ENCODE measurements at places on chromosomes 4 and X.

GRCh38 chr4:102687373-102687981 is 73.3 kb downstream of the MANBA start:
- no peak for DNase-seq

DNA sequence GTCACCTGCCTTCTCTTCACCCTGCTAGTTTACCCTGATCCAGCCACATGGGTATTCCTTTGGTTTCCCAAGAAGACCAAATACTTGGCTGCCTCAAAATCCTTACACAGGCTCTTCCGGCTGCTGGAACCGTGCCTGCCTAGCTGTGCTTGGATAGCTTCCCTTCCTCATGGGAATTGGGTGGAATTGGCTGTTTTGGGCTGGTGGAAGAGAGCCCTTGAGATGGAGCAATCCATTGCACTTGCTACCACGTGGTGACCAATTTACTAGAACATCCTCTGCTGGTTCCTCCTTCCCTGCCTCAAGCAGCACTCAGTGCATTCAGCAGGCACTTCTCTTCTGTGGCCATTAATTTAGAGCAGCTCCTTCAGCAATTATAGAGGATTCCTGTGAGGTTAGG is 119.3 kb upstream of the AP1S2 start:
- peak; percentile 13 for DNase-seq

DNA sequence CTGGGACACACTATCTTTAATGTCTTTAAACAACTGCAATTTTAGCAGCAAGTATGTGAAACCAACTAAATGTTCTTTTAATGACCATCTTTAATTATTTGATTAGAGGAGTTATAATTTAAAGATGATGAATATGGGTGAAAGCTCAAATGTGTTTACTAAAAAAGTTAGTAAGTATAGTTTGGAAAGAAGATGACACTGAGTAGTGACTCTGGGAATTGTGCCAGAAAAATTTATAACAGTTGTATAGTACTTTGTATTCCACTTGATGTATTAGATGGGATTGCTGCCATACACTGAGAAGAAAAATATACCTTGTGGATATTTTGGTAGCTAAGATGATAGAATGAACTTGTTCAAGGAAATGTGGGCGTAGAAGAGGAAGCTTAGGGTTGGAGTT is 19.5 kb upstream of the PACRGL start:
- no peak for DNase-seq

DNA sequence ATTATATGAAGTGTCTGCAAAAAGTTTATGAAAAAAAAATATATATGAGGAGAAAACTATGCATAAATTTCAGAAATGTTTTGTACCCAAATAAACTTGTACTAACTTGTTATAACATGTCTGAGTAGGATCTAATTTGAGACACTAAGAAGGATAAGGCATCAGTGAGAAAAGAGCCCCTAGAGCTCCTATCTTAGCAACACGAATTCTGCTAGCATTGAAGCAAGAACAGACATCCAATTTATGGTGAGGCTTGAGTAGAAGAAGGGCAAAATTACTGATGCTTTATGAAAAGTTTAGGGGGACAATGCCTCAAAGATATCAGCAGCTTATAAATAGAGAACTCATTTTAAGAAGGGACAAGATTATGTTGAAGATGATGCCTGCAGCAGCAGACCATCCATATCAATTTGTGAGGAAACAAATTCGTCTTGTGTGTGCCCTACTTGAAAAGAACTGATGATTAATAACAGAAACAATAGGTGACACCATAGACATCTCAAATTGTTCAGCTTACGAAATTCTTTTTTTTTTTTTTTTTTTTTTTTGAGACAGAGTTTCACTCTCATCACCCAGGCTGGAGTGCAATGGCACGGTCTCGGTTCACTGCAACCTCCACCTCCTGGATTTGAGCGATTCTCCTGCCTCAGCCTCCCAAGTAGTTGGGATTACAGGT is 35.7 kb upstream of the ADAM29 start:
- DNase-seq: no peak

- no peak for DNase-seq
Measured at GRCh38 chr4:59553721-59554091, 1646.4 kb upstream of the ADGRL3 start.

DNA sequence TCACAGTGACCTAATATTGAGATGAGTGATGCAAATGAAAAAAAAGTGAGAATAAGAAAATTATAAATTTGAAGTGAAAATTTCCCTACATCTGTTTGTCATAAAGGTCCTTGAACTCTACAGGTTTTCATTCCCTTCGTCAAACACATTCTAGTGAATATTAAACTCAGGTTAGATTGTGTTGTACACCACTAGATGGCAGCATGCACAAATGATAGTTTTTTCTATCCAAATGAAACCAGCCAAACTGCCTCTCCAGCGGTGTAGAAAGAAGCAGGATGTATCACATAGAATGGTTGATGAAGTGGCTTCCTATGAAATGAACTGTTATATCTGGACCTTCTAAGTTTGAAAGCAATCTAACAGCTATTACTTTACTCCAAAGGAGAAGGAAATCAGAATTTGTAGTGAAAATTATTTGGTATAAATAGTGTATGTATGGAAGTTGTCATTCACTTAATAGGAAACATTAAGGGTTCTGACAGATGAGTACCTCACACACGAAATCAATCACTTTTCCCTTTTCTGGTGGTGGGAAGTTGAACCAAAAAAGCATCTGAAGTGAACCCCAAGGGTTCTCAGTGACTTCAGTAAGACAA is 382.7 kb downstream of the UNC5C start:
- DNase-seq: peak; percentile 29

GRCh38 chr4:188408244-188409030 is 269.2 kb downstream of the TRIML1 start:
- no peak for DNase-seq

GRCh38 chr4:88189881-88190585 is 31.6 kb upstream of the ABCG2 start:
- no peak for DNase-seq

- peak; percentile 60 for DNase-seq
Measured at GRCh38 chrX:100643956-100644860, at the start of gene SRPX2. TSS of gene SRPX2 (plus strand) at chrX:100644199. CDS start at chrX:100646323, 2,124 bp downstream.

DNA sequence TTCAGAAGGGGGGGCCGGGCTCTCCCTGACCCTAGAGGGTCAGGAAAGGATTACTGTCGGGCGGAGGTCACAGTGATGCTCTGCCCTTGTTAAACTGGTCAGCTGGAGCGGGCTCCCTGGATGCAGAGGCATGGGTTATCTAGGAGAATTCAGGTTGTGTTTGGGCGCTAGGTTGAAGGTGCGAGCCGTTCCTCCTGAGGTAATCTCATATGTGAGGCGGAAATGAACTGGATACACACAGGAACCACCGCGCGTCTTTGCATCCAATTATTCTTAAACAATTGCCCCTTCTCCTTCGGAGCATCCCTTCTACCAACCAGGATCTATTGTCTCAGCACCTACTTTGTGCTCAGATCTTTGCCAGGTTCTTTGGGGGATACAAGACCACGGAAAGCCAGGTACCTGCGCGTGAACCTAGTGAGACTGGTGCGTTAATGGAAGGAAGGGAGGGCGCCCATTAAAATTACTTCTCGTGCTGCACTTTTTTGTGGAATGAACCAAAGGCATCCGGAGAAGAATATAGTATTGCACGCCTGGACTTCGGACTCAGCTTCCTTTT is 28.4 kb downstream of the HAND2 start:
- no peak for DNase-seq

DNA sequence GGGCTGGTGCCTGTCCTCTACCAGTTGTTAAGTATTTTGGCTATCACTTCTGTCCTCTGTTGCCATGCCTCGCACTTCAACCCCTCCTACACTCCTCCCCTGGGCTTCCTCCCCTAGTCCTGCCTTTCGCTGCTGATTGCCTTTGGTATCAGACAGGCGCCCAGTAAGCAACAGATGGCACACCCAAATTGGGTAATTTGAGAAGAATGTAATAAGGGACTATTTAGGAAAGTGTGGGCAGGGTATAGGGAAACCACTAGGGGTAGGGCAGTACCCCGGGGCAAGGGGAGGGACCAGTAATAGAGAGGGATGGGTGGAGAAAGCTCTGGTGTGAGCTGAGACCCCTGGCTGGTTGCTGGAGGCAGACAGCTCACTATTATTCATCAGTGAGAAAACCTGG is 172.7 kb upstream of the USP9X start:
- DNase-seq: no peak

DNA sequence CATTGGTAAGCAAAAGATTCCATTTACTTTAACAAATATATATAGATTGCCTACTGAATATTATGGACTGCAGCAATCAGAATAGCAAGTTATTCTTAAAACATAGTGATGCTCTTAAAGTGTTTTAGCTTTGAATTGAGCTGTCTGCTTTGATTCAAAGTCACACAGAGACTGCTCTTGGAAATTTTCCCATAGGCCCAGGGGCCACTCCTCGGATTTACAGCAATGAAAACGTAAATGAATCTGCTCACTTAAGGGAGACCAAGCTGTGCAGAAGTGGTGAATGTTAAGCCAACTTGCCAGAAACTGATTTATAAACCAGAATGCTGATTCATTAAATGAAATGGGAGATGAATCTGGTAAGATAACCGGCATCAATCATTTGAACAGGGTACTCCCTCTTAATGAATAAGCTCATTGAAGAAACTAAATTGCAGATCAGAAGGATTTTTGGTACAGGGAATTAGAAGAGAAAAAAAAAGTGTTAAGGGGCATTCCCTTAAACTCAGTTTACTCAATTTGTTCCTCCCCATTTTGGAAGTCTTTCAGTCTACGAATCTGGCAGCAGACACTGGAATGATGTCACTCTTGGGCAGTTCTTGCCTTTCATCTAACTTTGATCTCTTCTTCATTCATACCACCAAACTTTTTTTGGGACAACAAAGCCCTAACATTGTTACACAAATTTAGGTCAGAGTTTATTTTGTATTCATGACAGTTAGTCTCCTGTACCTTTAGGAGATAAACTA is 363.3 kb upstream of the MAGEB2 start:
- no peak for DNase-seq

DNA sequence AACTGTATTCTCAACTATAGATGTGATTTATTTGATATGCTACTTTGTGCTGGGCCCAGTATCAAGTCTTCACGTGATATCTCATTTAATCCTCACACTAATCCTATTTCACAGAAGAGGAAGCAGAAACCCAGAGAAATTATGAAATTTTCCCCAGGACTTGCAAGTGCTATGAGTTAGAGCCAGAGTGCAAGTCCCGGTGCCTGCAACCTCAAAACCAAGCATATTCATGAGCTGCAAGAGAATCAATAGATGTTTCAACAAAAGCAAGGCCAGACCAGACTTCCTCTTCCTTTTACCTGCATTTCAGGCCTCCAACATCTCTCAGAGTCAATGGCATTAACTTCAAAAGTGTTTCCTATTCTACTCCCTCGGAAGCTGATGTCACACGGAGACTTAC is 92.2 kb upstream of the GATB start:
- DNase-seq: no peak

- DNase-seq: no peak
Measured at GRCh38 chr4:155526452-155527169, 140.0 kb upstream of the GUCY1A1 start.

DNA sequence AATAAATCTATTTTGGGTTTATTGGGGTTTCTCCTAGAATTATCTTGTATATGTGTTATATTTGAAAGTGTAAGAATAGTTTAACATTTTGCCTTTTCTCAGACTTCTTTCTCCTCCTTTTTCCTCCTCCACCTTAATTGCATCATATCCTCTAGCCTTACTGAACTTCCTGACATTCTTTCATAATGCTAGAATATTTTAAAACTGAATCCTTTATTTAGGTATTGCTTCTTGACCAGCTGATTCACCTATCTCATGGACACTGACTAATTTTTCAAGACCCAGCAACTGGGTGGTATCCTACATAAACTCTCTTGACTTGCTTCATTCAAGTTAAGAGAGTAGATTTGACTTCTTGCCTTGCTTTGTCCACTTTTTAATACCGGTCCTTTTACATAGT is 1508.9 kb downstream of the STIM2 start:
- no peak for DNase-seq

DNA sequence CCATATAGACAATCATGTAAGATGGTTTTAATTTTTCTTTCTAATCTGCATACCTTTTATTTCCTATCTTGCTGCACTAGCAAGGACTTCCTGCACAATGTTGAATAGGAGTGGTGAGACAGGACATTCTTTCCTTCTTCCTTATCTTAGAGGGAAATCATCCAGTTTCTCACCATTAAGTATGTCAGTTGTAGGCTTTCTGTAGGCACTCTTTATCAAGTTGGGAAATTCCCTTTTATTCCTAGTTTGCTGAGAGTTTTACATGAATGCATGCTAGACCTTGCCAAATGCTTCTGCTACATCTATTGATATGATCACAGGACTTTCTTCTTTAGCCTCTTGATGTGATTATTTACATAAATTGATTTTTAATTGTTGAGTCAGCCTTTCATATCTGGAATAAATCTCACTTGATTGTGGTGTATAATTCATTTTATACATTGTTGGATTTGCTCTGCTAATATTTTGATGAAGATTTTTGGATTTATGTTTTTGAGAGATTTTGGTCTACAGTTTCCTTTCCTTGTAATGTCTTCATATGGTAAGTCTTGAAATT is 23.8 kb downstream of the RNF175 start:
- no peak for DNase-seq

Measured in tibial nerve (tissue), 4 donors.